Thoracic aorta (tissue), 2 donors: ENCODE measurements at places on chromosomes 1 and 21. TPM values are rescaled to one million over a fixed set of nuclear protein-coding genes. Genes with fewer than 3 reads are reported as not detected.

- DNase-seq = no peak
These were observed 315.0 kb upstream of the VAMP3 start for GRCh38 chr1:7455796-7456721.

DNA sequence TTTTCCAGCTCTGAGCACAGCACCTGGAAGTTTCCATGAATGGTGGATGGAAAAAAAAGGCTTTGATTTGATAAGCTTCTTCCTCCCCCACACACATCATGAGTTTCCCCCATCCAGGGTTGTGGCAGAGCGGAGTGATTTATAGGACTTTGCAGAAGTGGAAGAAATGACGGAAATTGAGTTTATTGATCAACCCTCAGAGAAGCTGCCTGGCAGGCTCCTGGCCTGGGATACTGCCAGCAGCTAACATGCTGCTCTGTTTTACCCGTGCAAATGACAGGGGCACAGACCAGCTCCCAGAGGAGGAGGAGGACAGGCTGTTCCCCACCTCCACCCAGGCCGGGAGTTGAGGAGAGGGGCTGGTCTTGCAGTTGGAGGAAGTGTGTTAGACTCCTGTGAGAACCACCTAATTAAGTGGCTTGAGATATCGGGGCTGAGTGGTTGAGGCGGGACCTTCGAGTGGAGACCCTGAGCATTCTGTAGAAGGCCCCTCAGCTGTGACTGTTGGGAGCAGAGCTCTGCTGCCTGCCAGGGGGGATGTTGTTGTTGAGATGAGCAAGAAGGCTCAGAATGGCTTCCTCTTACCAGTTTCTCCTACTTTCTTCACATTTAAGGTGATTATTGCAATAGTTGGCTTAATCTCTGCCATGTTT, 21.8 kb downstream of the ADORA1 start:
- no peak for DNase-seq

DNA sequence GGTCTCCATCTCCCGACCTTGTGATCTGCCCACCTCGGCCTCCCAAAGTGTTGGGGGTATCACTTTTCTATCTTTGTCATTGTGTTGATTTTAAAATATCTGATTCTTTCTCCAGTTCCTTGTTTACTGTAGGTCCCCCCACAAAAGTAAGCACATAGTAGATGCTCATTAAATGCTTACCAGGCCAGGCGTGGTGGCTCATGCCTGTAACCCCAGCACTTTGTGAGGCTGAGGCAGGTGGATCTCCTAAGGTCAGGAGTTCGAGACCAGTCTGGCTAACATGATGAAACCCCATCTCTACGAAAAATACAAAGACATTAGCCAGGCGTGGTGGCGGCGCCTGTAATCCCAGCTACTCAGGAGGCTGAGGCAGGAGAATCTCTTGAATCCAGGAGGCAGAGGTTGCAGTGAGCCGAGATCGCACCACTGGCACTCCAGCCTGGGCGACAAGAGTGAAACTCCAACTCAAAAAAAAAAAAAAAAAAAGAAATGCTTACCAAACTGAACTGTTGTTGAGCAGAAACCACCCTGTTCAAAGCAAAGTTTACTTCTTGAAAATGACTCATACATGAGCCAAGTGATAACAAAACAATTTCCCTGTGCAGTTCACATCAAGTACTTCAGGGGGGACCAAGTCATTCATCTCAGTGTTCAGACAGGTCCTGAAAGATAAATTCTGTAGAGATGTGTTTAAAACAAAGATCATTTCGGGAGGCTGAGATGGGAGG, 24.3 kb upstream of the NID1 start:
- no peak for DNase-seq

- no peak for DNase-seq
These were observed 80.9 kb downstream of the USP24 start for GRCh38 chr1:55134152-55134808.

DNA sequence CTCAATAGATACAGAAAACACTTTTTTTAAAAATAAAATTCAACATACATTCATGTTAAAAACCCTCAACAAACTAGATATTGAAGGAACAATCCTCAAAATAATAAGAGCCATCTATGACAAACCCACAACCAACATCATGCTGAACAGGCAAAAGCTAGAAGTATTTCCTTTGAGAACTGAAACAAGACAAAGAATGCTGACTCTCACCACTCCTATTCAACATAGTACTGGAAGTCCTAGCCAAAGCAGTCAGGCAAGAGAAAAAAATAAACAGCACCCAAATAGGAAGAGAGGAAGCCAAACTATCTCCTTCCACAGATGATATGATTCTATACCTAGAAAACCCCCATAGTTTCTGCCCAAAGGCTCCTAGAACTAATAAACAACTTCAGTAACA, 46.2 kb upstream of the IVNS1ABP start:
- DNase-seq = no peak

- no peak for DNase-seq
These were observed 714.9 kb downstream of the ADGRL2 start for GRCh38 chr1:82515650-82516049.

GRCh38 chr1:180080439-180080838, 74.2 kb upstream of the QSOX1 start:
- no peak for DNase-seq

DNA sequence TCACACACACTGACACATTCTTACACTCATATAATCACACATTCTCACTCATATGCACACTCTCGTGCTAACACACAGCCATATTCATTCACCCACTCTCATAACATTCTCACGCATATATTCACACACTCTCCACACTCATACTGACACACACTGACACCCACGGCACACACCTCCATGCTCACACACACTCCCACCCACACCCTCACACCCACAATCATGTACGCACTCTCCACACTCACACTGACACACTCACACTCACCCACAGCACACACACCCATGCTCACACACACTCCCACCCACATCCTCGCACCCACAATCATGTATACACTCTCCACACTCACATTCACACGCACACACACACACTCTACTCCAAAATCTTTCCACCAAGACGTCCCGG, 38.2 kb downstream of the SYF2 start:
- DNase-seq = no peak

GRCh38 chr1:21927533-21928237, 9.4 kb downstream of the HSPG2 start:
- DNase-seq = no peak

DNA sequence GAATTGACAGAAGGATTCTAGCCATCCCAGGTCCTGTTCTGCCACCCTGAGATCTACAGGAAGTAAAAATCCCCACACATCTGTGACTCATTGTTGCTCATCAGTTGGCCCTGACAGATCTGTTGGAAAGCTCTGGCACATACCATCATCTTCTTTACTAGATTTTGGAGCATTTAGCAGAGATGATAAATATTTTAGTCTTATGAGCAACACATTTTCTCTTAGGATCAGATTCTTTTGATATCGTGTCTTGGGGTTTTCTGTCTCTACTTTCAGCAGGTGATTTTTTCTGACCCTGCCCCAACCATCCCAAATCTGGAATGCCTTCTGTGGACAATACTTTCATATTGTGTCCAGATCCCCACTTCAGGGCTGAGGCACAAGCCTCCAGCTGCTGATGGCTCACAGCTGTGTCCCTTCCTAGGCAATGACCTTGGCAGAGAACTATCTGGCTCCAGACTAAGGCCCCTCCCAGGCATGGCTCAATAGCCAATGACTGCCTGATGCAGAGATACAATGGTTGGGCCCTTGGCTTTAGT, 102.8 kb downstream of the GDAP2 start:
- no peak for DNase-seq

GRCh38 chr1:164630626-164631396, 71.8 kb downstream of the PBX1 start:
- DNase-seq = no peak

- no peak for DNase-seq
These were observed 29.1 kb downstream of the PRRX1 start for GRCh38 chr1:170692866-170693575.

GRCh38 chr1:96837781-96838216, 116.2 kb downstream of the PTBP2 start:
- DNase-seq = no peak

GRCh38 chr1:61130338-61131000, 48.1 kb downstream of the NFIA start:
- DNase-seq = no peak

GRCh38 chr1:170377896-170378634, 153.9 kb upstream of the GORAB start:
- DNase-seq = no peak

- no peak for DNase-seq
These were observed 35.1 kb downstream of the SLC2A1 start for GRCh38 chr1:42923367-42924081.

GRCh38 chr1:38071312-38072256, 25.0 kb upstream of the POU3F1 start:
- DNase-seq = no peak

- DNase-seq = no peak
These were observed 62.9 kb upstream of the ZNF326 start for GRCh38 chr1:89931964-89932363.

DNA sequence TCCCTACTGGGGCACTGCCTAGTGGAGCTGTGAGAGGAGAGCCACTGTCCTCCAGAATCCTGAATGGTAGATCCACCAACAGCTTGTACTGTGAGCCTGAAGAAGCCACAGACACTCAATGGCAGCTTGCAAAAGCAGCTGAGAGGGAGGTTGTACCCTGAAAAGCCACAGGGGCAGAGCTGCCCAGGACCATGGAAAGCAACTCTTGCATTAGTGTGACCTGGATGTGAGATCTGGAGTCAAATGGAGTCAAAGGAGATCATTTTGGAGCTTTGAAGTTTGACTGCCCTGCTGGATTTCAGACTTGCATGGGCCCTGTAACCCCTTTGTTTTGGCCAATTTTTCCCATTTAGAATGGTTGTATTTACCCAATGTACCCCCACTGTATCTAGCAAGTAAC, 871.4 kb upstream of the PRMT6 start:
- DNase-seq = no peak

- no peak for DNase-seq
These were observed 215.5 kb upstream of the VAMP3 start for GRCh38 chr1:7555391-7556185.

DNA sequence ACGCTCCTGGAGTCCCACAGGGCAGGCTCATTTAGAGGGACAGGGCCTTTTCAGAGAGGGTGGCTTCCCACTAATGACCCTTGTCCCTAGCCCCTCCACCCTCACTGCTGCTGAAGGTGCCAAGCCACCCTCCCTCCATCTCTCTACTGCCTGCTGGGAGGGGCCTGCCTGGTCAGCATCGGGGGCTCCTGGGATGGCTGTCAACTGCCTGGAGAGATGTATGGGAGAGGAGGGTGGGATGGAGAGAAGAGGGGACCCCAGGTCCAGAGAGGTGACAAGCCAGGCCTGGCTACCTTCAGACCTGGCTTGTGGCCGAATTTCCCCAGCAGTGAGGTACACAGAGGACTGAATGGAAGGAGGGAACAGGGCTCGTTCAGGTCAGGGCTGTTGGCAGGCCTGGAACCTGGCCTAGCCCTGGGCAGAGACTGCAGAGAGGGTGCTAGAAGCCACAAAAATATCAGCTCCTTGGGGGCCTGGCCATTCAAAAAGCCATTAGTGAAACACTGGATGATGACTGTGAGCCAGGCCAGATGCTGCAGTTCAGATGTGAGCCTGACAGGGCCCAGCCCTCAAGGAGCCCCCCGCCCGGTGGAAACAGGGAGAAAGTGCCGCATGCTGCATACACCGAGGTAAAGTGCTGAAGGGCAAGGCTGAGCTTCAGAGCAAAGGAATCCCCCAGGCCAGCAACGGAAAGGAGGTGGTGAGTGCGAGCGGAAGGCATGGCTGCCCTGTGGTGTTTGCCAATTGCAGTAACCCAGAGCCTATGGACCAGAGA, 20.0 kb downstream of the MMEL1 start:
- DNase-seq = no peak

DNA sequence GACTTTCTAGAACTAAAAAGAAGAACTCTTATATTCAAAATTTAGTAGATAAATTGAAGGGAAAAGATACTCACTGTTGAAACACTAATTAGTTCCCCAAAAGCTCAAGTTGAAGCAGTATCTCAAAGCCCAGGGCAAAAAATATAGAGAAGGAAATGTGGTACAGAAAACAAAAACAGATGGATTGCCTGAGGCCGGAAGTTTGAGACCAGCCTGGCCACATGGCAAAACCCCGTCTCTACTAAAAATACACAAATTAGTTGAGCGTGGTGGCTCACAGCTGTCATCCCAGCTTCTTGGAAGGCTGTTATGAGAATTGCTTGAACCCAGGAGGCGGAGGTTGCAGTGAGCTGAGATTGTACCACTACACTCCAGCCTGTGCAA, 36.0 kb downstream of the FAM177B start:
- DNase-seq = no peak

- no peak for DNase-seq
These were observed 36.6 kb downstream of the UBASH3A start for GRCh38 chr21:42440187-42440792.

- no peak for DNase-seq
These were observed 32.4 kb downstream of the TBCE start for GRCh38 chr1:235399661-235400060.

GRCh38 chr1:186927884-186928283, 99.1 kb downstream of the PLA2G4A start:
- DNase-seq = no peak

DNA sequence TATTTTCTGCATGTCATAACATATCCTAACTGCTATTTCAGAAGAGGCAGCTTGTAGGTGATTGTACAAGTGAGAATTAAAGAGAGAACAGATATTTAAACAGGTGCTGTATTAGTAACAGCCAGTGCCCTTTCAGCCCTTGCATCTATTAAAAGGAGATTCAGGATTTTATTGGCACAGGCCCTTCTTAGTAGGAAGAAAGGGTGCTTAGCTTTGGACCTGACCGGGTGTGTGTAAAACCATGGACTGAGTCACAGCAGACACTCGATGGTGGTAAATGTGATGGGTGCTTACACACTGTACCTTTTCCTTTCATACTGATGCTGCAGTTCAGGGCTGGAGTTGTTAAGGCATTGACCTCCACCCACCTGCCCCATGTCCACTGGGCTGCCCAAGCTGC, 12.7 kb upstream of the CD101 start:
- DNase-seq = no peak

Gene OPTC
- total RNA-seq = not detected

Gene SPRR2B
- total RNA-seq = not detected

Gene SPRR1B
- total RNA-seq = not detected

Gene SPRR2G
- not detected for total RNA-seq

Gene GSTM4
- 15.7 TPM for total RNA-seq

Gene KIAA1614
- 13.8 TPM for total RNA-seq

Gene SH3BP5L
- 27.4 TPM for total RNA-seq

Gene IFNAR1
- 61.9 TPM for total RNA-seq

Gene ZNF670
- total RNA-seq = 1.1 TPM

Gene PLEKHG5
- 32.9 TPM for total RNA-seq

Gene RGS18
- 1.8 TPM for total RNA-seq

Gene GIPC2
- total RNA-seq = 3.2 TPM

Gene OTUD7B
- total RNA-seq = 30.6 TPM

Gene ATF3
- total RNA-seq = 160 TPM

Gene NCAM2
- 0.99 TPM for total RNA-seq

Gene STXBP3
- total RNA-seq = 142 TPM
